ENCODE measurements at places on chromosomes 5 and 9. TPM values are rescaled to one million over a fixed set of nuclear protein-coding genes. Genes with fewer than 3 reads are reported as not detected.

GRCh38 chr9:134501761-134502265 is 139.8 kb upstream of the COL5A1 start:
- no peaks in the 10 kb centered on the region for H3K4me1 ChIP-seq
- H3K4me3 ChIP-seq = no peak overlapping the region
- no peak for DNase-seq
- H3K27ac ChIP-seq = no peak overlapping the region
- peaks cover 18% of the 10 kb centered on the region for H3K27me3 ChIP-seq
- H3K36me3 ChIP-seq = no peaks in the 10 kb centered on the region

DNA sequence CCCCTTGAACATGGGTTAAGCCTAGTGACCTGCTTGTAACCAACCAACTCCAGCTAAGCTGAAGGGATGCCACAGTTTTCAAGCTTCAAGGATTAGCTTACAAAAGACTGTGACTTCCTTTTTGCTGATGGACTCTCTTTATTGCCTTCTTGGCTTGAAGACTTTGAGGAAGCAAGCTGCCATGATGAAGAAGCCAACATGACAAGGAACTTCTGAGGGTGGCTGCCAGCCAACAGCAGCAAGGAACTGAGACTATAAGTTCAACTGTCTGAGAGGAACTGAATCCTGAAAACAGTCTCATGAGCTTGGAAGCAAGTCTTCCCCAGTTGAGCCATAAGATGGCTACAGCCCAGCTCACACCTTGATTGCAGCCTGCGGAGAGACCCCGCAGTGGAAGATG is 116.1 kb upstream of the TAF11L2 start:
- no peak overlapping the region for H3K4me3 ChIP-seq
- H3K27me3 ChIP-seq = peaks cover 3% of the 10 kb centered on the region

DNA sequence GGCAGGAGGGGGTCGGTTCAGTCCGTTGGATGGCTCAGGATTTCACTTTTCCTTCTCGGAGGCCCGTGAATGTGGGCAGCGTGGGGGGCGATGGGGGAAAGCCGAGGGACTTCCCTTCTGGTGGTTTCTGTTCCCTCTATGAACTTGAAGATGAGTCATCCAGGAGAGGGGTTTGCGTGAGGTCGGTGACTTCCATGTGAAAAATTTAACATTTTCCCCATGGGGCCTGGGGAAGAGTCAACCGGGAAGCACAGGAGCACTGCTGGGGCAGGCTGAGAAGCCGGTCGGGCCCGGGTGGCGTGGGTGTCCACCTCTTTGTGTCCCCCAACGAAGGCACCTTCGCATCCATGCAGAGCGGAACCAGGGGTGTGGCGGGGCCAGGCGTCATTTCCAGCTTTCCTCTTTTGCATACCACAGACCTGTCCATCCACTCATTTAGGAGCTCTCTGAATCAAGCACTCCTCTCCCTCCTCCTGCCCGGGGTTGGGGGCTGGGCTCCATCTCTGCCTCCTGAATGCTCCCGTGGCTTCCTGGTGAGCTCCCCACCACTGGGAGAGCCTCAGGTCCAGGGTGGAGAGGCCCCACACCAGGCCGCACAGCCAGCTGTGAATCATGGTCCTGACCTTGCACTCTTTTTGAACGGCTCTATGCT is 68.4 kb downstream of the ANKRD33B start:
- no peaks in the 10 kb centered on the region for H3K36me3 ChIP-seq
- H3K27me3 ChIP-seq = peaks cover 3% of the 10 kb centered on the region
- H3K4me3 ChIP-seq = no peak overlapping the region
- peaks cover 43% of the 10 kb centered on the region for H3K4me1 ChIP-seq
- DNase-seq = no peak

GRCh38 chr9:13586587-13587374 is 307.3 kb upstream of the MPDZ start:
- H3K4me3 ChIP-seq = no peak overlapping the region
- H3K27ac ChIP-seq = no peak overlapping the region
- peaks cover 5% of the 10 kb centered on the region for H3K4me1 ChIP-seq
- no peaks in the 10 kb centered on the region for H3K36me3 ChIP-seq
- H3K27me3 ChIP-seq = no peaks in the 10 kb centered on the region

The FGF10 gene
- 0.32 TPM for total RNA-seq

The IL7R gene
- total RNA-seq = 0.57 TPM

The SPINK5 gene
- 8.4 TPM for total RNA-seq

The MELK gene
- 53.2 TPM for total RNA-seq

All from WTC11 (cell line).